ENCODE measurements at places on chromosomes 4 and X.

DNA sequence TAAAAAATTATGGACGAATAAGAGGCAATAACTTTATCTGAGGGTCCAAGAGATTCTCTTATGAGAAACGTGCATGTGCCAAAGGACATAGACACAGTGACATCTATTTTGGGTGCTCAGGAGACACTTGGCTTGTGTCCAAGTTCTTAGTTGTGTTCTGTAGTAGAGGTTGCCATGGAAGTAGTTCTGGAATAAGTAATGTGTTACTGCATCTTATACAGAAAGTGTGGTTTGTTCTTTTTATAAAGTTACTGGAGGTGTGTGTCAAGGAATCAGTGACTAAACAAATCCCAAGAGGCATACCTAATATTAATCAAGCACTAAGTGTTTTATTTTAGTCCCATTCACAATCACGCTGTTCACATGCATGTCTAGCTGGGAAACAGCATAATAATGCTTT, 305.7 kb downstream of the ARHGAP24 start:
- DNase-seq, result no peak

DNA sequence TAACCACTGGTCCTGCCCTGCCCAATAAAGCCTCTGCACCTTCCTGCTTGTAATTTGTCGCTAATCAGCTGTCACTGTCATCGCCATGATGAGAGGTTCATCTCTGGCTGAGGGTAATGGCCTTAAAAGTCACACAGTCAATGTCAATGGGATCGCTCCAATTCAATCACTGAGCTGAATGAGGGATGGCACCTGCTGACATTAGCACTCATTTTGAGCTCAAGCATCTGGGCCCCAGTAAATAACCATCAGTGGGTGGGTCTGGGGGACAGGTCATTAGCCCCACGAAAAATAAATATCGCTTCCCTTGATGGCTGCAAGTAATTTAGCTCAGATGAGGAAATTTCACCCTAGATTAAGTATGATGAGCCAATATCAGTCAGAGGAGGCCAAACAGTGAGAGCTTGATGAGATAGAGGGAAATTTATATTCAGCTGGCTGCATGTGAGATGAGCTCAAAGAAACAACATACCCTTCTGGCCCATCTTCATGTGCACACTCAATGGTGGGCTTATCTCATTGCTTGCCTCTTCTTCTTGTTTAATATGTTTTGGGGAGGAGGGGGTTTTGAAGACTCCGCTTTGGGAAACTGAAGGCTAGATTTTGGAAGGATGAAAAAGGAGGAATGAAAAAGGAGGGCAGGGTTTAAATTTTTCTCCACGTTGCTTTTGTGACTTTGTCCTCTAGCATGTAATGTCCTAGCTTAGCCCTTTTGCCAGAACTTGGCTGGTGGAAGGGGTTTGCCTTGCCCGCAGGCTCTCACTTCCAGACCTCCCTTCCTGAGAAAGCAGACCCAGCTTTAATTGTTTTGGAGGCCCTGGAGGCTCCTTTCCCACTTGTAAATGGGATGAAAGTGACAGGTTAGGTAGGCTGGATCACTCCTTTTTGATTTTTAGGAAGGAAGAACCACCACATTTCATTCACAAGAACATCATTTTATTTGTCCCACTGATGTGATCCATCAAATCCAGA, 84.8 kb upstream of the PAQR3 start:
- no peak for DNase-seq

DNA sequence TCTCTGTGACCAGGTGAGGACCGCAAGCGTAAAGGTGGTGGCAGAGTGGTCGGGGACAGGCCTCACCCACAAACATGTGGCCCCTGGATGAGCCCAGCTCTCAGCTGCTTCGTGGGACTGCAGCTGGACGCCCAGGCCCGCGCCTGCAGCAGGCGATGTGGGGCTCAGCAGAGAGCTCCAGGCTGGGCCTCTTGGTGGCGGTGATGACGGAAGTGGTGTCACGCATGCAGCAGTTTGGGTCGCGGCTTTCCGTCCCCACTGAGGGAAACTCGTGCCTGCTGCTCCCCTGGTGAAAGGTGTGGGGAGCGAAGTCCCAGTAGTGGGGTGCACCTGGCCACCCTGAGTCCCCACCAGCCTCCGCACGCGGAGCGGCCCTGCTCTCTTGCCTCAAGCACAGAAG, 26.9 kb downstream of the PCGF3 start:
- DNase-seq, result no peak

- no peak for DNase-seq
These were observed 43.8 kb downstream of the CNGA1 start for GRCh38 chr4:47972721-47973120.

GRCh38 chr4:75786526-75786925, 62.1 kb downstream of the USO1 start:
- DNase-seq, result no peak

GRCh38 chr4:3644849-3645627, 112.8 kb upstream of the LRPAP1 start:
- no peak for DNase-seq

All from SK-N-SH (cell line).